SK-N-SH treated with all-trans-retinoic acid at 6 μM for 48 hours (cell line): ENCODE measurements at places on chromosomes 5 and 9.

- ATAC-seq: peak; percentile 44
Measured at GRCh38 chr9:124511891-124512805, 4.9 kb upstream of the NR5A1 start.

DNA sequence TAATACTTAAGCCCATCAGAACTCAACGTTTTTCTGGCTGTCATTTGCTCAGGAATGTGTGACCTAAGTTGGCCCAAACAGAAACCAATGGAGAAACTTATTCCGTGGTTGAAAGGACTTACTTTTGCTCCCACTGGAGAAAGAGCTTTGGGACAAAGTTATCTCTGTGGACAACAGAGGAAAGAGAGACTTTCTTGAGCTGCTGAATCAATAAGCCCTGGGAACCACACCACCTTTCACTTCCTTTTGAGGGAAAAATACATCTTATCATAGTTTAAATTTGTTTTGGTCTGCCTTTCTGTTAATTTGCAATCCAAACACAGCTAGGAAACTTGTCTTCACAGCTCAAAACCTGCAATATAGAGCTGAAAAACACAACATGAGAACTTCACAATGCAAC, 62.8 kb upstream of the VCAN start:
- ATAC-seq: no peak

DNA sequence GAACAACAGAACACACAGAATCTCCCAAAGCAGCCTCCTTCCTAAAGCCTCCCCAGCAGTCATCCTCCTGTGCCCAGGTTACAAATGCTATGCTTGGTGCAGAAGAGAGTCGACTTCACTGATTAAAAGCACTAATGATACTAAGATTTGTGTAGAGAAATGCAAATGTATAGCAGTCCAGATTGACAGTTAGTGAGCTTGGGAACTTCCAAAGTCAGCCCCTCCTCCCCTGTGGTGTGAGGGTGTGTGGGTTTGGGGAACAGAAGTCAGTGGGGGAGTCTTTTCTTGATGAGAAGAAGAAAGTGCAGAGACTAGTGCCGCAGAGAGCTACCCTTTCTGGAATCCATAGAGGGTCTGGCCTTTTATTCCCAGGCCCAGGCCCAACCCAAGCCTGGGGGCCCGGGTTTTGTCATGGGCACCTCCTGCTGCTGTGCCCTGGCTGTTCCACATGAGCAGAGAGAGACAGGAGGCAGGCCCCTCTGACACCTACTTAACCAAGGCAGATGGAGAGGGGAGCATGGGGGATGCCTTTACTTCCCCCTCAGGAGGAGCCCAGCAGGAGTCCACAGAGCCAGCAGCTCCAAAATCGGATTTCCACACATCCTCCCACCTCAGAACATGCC, 173.3 kb downstream of the DENND1A start:
- ATAC-seq: no peak

- no peak for ATAC-seq
Measured at GRCh38 chr5:14351086-14351661, 208.0 kb downstream of the TRIO start.

- no peak for ATAC-seq
Measured at GRCh38 chr5:96199713-96200183, 233.3 kb downstream of the PCSK1 start.

- no peak for ATAC-seq
Measured at GRCh38 chr5:66896171-66896570, 300.0 kb downstream of the MAST4 start.

DNA sequence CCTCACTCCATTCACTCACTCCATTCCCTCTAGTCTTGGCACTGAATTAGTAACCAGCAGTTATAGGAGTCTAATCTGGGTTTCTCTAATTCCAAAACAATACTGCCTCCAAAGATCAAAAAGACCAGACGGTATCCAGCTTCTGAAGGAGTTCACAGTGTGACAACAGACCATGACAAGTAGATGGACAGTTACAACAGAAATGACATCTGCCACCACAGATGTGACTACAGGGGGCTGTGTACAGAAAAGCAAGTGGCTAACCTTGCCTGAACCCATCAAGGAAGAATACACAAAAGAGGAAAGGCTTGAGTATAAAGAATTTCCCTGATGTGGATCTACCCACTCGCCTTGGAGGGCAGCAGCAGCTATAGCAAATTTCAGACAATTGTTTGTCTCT, 112.4 kb downstream of the ACTL7B start:
- no peak for ATAC-seq

- no peak for ATAC-seq
Measured at GRCh38 chr5:5318426-5319190, 103.9 kb upstream of the ICE1 start.

DNA sequence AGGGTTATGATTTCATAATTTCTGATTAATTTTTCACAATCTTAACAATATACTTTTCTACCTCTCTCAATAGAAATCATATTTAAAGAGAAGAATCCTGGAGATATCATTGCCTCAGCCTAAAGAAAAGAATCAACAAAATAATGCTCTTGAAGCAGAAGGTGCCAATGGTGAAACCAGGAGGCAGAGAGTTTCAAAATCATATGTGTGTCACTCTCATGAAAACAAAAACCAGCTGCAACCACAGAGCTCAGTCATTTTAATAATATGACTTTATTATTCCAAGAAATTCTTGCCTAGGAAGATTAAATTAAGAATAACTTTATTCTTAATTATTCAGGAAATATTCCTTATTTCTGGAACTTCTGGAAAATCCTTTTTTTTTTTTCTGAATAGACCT, 266.8 kb upstream of the ACTBL2 start:
- no peak for ATAC-seq

- ATAC-seq: no peak
Measured at GRCh38 chr9:6149315-6149714, 66.3 kb upstream of the IL33 start.

DNA sequence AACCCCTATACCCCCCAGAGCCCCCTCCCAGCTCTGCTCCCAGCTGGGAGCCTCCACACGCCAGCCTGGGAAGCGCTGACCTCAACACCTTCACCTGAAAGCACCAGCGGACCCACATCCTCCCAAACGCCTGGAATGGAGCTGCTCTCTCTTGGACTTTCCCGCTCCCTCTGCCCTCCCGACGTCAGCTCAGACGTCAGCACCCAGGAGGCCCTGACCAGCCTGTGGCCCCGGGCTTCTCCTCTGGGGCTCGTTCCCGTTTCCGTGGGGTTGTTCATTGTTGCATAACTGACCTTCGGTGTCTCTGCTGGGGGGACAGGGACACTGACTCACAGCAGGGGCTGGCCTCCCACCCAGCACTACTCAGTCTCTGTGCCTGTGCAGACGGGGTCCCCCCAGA, 35.0 kb upstream of the SLC6A3 start:
- ATAC-seq: no peak

GRCh38 chr9:93265972-93266371, 82.0 kb downstream of the WNK2 start:
- ATAC-seq: no peak

DNA sequence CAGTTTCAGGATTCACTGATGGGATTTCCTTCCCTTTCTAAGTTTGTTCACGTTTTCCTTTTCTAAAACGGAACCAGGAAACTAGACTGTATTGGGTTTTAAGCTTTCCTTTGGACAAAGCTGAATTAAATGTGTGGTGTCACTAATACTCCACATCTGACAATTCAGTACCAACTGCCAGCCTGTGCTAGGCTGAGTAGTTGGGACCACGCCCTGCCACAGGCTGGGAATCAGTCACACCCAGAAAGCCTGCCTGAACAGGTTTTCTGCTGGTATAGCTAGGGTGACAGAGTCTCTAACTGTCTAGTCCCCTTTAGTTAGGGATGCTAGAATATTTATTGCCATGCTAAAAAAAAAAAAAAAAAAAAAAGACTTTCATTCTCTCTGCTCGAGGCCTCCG, 15.6 kb downstream of the SPACA9 start:
- ATAC-seq: no peak

DNA sequence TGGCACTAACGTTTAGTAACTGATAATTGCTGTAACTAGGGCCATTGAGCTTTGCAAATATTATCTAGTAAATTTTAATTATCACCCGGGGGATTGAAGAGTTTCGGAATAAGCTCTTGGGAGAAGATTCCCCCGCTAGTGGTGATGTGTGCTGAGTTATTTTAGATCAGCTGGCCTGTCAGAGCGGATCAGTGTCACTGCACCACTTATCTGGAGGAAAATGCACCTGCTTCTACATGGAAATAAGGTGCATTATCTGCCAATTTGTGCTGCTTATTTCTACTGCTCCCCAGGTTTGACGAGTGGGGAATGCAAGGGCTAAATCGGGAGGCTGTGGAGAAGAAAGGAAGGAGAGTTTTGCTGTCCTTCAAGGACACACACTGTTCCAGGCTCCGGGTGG, 518.6 kb downstream of the TLE4 start:
- ATAC-seq: no peak

DNA sequence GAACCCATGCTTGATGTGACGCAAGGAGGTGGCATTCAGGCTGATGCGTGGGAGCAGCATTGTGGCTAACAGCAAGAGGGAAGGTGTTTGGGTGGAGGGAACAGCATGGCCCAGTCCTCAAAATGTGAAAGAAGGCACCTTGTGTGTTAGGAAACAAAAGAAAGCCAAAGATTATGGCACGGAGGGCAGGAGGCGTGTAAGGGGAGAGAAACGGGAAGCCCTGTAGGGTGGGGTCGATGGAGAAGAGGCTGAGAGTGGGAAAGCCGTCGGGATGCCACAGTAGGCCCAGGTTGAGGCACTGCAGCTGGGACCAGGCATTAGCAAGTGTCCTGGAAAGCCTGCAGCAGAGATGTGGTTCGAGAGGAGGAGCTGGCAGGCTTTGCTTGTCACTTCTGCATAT, 241.1 kb downstream of the GADD45G start:
- ATAC-seq: no peak

GRCh38 chr9:76912636-76913275, 6.8 kb upstream of the PRUNE2 start:
- peak; percentile 92 for ATAC-seq

DNA sequence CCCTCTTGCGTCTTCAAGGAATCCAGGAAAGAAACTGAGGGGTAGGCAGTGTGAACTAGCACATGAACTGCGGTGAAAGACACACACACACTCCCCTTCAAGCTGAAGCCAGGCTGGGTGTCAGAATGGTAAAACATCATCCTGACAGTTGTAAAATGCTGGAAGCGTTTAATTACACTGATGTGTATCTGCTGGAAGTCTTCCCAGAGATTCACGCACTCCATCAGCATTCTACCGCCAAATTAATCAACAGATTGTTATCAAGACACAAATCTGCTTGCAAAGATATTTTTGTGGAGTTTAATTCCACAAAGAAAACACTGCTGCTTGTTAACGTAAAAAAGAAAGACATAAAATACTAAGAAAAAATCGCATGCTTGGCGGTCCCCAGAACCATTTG, 241.0 kb upstream of the NFIL3 start:
- ATAC-seq: no peak

- no peak for ATAC-seq
Measured at GRCh38 chr9:32875242-32875641, 91.9 kb downstream of the TMEM215 start.

- ATAC-seq: no peak
Measured at GRCh38 chr5:35822511-35822910, 34.2 kb upstream of the IL7R start.

DNA sequence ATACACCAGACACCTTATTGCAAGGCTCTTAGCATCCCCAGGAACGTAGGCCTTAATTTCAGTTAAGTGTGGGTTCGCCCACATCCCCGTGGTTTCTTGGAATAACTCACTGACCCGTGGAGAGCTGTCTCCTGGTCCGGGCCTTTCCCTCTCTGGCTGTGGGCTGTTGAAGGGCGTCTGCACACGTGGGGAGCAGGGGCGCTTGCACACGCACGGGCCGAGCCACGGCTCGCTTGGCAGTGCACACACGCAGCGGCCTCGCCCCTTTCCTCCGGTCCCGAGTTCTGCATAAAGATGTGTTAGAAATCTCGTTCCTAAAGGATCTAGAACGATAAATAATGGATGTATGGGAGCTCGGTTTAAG, 141.9 kb downstream of the PBX3 start:
- ATAC-seq: peak; percentile 31

DNA sequence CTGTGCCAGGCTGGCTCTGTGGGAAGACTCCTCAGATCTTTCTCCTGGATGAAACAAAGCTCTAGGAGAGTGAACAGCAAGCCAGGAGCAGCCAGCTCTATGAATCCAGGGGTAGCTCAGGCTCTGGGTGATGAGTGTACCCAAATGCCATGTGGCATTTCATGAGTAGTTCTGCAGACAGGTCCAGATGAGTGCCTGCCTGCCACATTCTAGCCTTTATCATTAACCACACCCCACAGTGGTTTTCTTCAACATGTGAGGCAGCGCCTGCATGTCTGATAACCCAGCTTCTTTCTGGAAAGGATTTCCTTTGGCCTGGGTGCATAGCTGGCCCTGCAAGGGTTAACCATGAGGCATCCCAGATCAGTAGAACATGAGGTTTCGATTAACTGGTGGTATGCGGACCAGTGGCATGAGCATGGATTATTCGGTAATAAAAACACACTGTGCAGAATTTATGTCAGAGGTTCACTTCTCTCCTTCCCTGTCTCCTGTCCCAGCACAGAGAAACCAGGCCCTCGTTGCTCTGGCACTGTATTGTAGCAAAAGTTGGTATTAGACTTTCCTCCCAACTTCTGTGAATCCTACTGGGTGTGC, 381.9 kb upstream of the ZNF462 start:
- peak; percentile 67 for ATAC-seq

GRCh38 chr5:181207214-181207959, 2.4 kb upstream of the TRIM7 start:
- ATAC-seq: peak; percentile 71

DNA sequence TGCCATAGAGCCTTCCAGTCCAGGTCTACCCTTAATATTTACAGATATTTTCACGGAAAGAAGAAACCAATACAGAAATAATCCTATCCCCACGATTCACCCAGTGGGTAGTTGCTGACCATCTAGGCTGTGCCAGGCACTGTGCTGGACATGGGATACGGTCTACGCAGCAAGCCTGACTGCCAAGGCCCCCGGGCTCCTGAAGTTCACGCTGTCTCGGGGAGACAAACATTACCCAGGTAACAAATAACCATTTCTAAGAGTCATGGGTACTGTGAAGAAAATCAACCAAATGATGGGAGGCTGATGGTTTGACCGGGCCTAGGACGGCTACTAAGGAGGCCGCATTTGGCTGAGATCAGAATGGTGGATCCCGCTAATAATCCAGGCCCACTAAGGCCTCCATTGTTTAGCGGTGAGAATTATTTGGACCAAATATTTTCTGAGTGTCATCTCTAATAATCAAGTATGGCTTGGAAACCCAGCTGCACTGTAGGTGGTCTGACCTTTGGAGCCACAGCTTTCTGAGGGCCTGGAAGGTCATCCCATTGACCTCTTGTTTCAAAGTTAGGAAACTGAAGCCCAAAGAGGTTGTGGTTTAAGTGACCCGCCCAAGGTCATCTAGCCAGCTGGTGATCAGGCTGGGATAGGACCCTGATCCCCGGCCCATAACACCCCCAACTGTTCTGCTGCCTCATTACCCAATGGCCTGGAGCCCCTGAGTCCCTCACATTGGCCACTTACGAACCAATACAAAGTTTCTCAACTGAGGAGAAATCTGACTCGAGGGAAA, 82.4 kb downstream of the AK8 start:
- ATAC-seq: no peak
